ENCODE measurements at places on chromosomes 7 and 10. TPM values are rescaled to one million over a fixed set of nuclear protein-coding genes. Genes with fewer than 3 reads are reported as not detected.

DNA sequence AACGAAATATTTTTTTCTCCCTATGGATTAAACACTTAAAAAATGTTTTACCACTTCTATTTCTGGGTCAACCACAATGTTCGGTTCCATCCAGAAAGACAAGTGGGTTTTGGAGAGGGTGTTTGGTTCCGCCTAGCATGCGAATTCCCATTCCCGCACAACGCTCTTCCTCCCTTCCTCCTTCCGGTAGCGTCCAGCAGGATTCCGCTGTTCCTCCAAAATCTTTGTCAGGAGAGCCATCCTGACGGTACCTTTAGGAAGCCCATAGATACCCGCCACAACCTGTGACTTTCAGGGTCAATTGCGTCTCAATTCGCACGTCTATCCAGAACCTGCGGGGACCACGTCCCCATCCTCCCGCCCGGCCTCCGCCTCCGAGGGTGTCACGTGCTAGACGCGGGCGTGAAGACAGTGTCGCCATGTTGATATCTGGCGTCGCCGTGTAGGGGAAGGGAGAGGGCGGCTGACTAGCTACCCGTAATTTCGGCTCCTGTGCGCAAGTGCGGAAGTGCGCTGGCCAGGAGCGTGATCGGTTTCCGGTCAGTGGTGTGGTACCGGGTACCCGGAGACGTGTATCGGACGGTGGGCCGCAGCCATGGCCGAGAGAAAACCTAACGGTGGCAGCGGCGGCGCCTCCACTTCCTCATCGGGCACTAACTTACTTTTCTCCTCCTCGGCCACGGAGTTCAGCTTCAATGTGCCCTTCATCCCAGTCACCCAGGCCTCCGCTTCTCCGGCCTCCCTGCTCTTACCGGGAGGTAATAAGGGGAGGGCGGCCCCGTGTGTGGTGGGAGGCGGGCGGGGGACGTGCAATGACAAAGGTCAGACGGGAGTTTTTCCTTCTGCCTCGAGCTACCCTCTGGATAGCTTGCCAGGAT is at the start of gene SEC23IP:
SEC23IP (plus strand) TSS at position 543 of the 878 bp plus-strand sequence; CDS start at position 596, 53 bp downstream.
- peak; percentile 99 for DNase-seq

DNA sequence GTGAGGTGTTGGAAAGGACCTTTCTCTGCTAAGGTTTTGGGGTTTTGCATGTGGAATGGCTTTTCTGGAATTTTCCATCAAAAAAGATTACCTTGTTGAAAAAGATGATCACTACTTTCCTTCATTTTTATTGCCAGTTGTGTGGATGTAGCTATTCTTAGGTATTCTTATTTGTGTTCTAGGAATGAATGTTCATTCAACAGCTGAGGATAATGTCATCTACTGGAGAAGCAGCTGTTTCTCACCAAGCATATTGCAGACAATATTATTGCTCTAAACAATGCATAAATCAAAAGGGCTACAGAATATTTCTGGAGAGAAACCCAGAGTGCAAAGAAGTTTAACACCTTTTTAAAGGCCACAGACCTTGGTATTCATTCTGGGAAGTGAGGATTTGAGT is 145.6 kb upstream of the CALCR start:
- DNase-seq: no peak

DNA sequence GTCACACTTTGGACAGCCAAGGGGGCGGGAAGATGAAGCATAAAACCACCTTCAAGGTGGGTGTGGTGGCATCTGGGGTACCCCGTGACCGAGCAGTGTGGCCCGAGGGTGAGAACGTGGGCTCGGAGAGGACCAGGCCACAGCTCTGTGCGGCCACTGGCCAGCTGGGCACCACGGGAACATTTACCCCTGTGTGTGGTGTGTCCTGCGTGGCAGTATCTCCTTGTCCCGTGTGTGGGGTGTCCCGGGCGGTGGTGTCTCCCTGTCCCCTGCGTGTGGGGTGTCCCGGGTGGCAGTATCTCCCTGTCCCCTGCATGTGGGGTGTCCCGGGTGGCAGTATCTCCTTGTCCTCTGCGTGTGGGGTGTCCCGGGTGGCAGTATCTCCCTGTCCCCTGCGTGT is 570.3 kb downstream of the DNAJB6 start:
- no peak for DNase-seq

DNA sequence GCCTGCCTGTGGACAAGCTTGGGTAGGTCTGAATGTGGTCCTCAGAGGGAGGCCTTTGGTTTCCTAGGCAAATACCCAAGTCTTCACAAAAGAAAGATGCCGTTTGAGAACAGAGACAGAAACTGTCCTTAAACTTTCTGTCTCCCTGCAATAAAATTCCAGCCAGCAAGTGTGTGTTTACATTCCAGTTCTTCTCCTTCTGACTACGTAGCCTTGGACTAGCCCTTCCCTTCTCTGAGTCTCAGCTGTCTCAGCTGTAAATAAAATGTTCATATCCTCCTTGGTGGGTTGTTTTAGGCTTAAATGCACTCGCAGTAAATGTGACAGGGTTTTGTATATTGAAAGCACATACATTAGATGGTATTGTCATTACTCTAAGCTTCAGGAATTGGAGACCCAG is 561.2 kb upstream of the MKI67 start:
- DNase-seq: no peak

UROS gene
- total RNA-seq: 75.2 TPM

HOXA2 gene
- not detected for total RNA-seq

DNA sequence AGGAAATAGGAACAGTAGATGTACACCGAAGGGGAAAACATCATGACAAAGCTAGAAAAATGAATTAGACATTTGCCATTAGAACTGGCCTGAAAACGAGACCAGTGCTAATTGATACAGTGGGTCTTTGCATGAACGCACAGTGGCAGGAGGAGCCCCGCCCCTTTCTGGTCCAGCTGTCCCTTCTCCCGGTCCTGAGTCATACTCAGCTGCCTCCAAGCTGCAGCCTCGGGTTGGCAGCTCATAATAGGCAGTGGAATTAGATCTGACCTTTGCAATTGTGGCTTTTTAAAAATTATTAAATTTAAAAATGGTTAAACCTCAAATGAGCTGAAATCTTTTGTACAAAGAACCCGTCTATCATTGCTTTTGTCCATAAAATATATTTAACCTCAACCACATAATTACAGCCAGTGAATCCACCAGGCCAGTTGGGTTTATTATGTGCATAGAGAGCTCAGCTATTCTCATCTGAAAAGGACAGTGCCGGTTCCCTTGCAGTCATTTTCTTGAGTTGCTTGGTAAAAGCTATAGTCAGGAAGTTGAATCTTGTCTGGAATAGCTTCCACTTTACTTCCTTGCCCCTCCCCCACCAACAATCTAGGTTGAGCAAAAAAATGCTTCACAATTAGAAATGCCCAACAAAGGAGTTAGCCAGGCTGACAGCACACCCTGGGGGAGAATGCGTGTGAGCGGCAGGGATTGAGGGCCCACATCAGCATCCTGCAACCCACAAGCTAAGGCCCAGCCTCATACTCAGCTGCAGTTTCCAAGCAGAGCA is 147.1 kb downstream of the BUB3 start:
- peak; percentile 69 for DNase-seq

- DNase-seq: no peak
Observed at GRCh38 chr7:94243066-94243711, 151.5 kb upstream of the COL1A2 start.

- DNase-seq: no peak
Observed at GRCh38 chr7:37816922-37817590, 31.3 kb upstream of the NME8 start.

- no peak for DNase-seq
Observed at GRCh38 chr10:89269433-89270152, 18.0 kb upstream of the LIPA start.

- peak; percentile 89 for DNase-seq
Observed at GRCh38 chr10:36349445-36350078, 707.5 kb upstream of the FZD8 start.

ZCWPW1 gene
- total RNA-seq: 1.9 TPM

Measured in GM23248 (cell line).